ENCODE measurements at places on chromosomes 2 and 18. TPM values are rescaled to one million over a fixed set of nuclear protein-coding genes. Genes with fewer than 3 reads are reported as not detected.
A peak's percentile ranks its signal among the peaks of the same experiment; 100 is the strongest.

DNA sequence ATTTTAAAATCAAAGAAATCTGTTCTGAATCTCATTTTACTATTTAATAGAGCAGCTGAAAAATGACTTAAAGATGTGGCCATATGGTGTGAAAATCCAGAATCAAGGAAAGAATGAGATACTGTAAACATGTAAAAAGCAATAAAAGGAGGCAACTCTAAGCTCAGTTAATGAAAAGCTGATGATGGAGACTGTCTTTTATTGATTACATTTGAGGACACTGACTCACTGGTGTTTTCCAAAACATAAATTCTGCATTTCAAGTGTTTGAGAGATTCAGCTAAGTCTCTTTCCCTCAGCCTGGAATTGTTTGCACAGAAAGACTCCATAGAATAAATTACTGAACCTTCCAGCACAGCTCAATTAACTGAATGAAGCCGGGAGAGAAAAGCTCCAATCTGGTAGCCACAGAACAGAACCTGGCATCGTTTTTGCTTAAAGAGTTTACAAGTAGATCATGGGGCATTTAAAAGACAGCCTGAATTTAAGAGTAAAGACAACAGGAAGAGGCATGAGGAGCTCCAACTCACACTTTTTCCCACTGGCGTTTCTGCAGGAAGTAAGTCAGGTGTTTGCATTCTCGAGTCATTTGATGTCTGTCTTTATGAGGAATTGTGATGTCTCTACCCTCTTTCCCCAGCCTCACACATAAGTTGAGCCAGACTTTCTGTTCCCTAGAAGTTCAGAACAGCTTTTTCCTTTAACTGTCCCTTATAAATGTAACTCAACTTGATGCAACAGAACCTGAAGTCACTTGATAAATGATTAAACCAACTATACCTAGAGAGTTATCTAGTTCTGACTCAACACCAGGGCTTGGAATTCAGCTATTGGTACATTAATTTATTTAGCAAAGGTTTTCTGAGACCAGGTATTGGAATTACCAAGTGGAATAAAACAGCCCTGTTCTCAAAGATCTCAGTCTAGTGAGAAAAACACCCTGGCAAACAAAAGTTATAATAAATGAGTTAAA, 53.3 kb downstream of the FTCDNL1 start:
- no peak for DNase-seq

- no peak for DNase-seq
Measured at GRCh38 chr18:48455555-48456478, 46.6 kb upstream of the ZBTB7C start.

DNA sequence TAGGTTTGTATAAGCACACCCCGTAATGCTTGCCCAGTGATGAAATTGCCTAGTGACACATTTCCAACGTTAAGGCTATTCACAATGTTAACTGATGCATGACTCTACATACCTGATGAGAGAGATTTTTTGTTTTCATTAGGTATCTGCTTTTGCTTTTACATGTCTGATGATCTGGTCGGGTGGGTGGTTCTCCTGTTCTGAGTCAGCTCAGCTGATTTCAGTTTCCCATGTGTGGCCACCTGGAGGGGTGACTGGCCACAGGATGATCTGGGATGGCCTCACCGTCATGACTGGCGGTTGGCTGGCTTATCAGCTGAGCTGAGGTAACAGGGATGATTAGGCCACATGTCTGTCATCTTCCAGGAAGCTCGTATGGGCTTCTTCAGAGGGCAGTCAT, 33.8 kb upstream of the ACYP2 start:
- no peak for DNase-seq

- DNase-seq: no peak
Measured at GRCh38 chr2:178234648-178235047, 40.3 kb downstream of the OSBPL6 start.

- DNase-seq: no peak
Measured at GRCh38 chr2:208491641-208492040, 85.0 kb downstream of the PTH2R start.

DNA sequence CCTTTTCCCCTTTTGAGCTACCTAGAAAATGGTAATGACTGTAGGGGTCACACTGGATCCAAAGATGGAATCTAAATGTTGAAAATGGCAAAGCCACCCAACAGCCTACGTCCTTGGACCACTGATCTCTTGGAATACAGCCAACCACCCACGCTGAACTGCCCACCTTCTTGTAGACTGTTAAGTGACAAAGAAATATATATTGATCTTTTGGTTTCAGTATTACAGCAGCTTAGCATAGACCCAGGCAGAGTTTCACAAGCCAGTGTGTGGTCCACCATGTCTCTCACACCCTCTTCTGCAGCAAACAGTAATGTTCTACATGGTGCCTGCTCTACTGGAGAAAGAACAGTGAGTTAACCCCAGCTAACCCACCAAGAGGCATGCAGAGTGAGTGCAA, 20.2 kb downstream of the CACNB4 start:
- no peak for DNase-seq

DNA sequence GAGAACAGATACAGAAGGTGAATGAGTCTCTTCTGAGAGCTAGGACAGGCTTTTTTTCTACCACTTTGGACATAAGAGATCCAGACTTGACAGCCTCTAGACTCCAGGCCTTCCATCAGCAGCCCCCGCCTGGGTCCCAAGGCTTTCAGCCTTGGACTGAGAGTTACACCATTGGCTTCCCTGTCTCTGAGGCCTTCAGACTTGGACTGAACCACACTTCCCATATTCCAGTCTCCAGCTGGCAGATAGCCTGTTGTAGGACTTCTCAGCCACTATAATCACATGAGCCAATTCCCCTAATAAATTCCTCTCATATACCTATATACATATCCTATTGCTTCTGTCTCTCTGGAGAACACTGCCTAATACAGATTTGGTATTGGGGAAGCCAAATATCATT, 128.2 kb downstream of the MCFD2 start:
- DNase-seq: no peak

GRCh38 chr18:47262301-47263149, 11.1 kb upstream of the SKOR2 start:
- DNase-seq: no peak

DNA sequence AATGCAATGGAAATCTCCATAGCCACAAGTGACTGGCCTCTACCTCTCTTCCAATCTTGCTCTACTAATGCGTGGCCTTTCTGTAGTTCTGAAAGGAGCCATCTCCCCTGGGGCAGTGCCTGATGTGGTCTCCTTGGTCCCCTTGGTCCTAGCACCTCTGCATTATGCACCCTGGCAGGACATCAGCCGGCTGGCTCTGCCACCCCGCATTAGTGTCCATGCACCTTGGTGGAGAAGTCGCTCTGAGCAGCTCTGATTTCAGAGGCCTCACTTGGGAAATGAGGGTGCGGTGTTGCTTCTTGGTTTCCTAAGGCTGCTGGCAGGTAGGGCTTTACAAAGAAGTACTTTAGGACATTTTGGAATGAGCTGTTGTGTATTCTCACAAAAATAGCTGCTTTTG, 317.9 kb downstream of the GBX2 start:
- no peak for DNase-seq

DNA sequence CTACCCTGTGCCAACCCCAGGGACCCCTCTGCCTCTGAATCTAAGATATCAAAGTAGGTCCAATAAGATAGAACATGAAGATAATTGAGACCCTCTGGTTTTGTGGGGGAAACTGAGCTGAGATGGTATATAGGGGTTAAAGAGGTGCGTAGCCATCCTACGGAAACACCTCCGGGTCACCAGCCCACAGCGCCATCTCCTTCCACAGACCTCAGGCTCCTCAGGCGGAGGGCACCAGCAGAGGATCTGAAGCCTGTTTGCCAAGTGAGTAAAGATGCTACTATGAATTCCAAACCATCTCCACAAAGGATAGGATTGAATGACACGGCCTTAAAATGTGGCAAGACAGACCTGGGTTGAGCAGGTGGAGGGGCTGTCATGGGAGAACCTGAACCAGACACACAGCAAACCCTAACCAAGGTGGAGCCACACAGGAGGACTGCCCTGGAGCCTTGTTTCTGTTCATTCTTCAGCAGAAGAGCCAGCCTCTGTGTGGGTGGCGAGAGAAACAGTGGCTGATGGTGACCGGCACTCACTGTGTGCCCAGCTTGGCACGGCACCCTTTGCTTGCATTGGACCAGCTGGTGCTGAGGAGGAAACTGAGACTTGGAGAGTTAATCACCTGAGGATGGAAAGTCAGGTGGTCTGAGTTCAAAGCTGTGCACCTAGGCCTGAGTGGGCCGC, 10.2 kb downstream of the GBX2 start:
- no peak for DNase-seq

- DNase-seq: no peak
Measured at GRCh38 chr2:212640428-212640827, 101.8 kb upstream of the ERBB4 start.

GRCh38 chr18:48336332-48336731, 72.9 kb downstream of the ZBTB7C start:
- DNase-seq: no peak

GRCh38 chr2:14806613-14807012, 174.1 kb downstream of the LRATD1 start:
- no peak for DNase-seq

DNA sequence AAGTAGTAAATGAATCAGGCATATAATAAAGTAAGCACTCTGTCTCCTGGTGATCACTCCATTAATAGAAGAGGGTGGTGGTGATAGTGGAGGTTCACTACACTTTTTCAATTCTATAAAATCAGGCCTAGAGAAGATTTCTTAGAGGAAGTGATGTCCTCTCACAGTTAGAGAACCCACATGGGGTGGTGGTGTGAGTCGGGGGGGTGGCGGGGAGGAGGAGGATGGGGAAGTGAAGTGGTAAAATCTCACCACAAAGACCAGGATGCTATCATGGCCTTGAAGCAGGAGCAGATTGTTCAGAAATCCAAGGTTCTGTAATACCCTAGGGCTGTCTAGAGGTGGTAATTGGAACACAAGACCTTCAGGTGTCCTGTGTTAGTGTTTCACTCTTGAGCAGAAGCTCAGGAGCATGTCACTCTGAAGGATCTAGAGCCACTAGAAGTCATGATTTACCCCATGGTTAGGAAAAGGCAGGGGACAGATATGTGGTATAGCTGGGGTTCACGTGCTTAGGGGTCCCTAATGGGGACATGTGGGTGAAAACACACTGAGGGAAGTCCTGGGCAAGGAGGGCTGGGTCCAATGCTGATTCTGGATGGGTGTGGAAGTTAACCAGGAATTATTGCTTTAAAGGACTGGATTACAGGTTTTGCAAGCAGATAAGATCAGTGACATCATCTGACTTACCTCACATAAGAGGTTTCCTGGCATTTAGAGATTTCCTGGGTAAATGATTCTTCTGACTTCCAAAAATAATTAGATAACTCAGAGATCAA, 31.0 kb downstream of the RNF125 start:
- peak; percentile 57 for DNase-seq

GRCh38 chr2:72562451-72563153, 263.2 kb downstream of the EXOC6B start:
- no peak for DNase-seq

DNA sequence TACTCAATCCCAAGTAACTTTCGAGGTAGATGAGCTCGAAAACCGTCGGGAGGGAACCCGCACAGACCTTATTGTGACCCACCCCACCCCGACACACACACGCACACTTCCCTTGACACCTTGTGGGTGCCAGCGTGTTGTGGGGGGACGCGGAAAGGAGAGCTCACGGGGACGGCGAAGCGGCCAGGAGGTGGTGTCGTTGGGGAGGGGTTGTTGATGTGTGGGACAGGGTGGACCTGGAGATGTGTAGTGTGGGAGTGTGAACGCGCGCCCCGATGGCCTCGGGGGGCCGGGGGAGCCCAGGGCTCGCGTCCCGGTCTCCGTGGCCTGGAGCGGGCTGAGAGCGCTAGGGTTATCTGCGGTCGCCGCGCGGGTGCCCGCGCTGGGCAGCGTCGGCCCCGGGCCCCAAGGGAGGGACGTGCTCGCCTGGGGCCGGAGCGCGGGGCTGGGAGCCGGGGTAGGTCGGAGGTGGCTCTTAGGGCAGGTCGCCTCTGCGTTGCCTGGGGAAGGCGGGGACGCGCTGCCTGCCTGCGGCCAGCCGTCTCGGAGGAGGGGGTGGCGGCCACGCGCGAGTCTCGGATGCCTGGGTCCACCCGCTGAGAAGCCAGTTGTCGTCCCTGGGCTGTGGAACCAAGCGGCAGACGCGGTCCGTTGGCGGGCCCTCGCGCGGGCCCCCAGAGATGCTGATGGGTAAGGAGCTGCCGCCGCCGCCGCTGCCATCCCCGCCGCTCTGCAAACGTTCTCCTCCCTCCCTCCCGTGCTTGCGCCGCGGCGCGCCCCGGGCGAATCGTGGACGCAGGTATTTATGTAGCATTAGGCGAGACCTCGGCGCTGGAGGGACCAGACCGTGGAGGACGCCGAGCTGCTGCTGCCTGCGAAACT, 1.6 kb downstream of the KLHL29 start:
- DNase-seq: no peak

- no peak for DNase-seq
Measured at GRCh38 chr2:163944347-163944737, 208.5 kb upstream of the FIGN start.

DNA sequence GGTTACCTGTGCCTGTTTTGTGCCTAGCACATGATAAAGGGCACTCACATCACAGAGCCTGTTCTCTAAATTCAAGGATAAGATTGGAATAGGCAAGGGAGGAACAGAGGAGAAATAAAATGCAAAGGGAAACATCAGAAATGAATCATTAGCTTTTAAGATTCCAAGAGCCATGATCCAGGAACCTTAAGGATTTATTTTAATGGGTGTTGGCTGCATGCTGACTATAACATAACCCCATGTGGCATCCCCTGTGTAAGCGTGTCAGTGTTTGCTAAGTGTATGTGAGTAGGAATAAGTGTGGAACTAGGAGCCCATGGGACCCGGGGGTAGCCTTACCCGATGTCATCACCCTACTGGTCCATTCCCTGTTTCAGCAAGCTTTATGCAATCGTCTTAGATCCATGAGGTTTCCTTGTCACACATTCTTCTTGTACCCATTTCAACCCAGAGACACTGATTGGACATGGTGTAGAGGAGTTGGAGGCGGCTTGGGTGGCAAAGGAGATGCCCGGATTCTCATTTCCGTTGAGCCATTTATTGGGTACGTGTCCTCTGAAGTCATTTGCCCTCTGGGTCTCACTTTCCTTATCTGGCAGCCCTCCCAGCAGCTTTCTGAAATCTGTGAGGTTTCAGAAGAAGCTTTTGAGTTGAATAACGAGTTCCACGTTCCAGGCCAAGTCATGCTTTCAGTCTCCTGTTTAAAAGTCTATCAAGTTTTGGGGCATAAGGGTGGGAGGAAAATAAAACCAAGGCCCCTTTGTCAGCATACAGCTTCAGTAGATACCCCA, 117.0 kb downstream of the MGAT5 start:
- DNase-seq: no peak

GRCh38 chr2:239445771-239446524, 45.1 kb upstream of the HDAC4 start:
- no peak for DNase-seq

ADD2 gene
- 12.5 TPM for polyA plus RNA-seq

REL gene
- 125 TPM for polyA plus RNA-seq

NR4A2 gene
- 51.0 TPM for polyA plus RNA-seq

MROH2A gene
- polyA plus RNA-seq: not detected

NGEF gene
- not detected for polyA plus RNA-seq

DNAJC5G gene
- polyA plus RNA-seq: not detected

SPATA3 gene
- not detected for polyA plus RNA-seq

SUCLG1 gene
- 85.9 TPM for polyA plus RNA-seq

PAX3 gene
- polyA plus RNA-seq: not detected
